AG08396 (cell line): ENCODE measurements at places on chromosomes 11 and 22.

DNA sequence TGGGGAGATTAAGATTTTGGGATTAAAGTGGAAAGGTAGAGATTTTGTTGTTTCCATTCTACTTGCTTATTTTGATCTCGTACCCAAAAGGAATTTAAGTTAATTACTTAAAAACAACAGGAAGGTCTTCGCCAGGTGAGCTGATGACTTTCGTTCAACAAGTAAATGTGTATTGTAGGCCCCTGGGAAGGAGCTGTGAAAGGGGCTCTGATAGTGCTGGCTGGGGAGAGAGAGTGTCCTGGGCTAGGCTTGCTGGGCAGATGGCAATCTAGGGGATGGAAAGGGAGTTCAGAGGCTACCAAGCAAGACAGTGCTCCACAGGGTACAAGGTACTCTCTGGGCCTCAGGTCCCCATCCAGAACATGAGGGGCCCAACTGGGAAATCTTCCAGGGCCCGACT, 189.4 kb downstream of the CEP164 start:
- no peak for DNase-seq

GRCh38 chr22:42632096-42632495, 8.3 kb downstream of the ATP5MGL start:
- DNase-seq = no peak

GRCh38 chr11:75547617-75548058, 14.4 kb upstream of the SERPINH1 start:
- peak; percentile 87 for DNase-seq

DNA sequence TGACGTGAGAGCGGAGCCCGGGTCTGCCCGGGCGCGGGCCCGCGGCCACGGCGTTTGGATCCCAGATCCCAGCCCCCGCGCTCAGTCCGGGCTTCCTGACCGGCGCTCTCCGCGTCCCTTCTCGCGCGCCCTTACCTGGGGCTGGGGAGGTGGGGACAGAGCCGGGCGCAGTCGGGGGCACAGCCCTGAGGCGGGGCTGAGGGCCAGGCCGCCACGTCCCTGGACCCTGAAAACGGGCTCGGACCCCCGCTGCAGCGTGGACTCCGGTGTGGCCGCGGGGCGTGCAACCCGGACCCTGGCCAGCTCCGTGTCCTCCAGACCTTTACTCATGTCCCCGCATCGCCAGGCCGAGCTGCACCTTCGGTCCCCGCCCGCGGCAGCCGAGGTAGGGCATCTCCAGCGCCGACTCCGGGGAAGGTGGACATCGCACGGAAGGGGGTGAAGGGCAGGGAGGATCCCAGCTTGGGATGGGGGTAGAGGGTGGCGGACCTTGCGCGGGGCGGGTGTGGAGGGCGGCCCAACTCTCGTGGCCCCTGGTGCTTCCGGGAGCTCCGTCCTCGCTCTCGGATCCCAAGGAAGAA, 9.9 kb upstream of the AIFM3 start:
- DNase-seq = peak; percentile 59

DNA sequence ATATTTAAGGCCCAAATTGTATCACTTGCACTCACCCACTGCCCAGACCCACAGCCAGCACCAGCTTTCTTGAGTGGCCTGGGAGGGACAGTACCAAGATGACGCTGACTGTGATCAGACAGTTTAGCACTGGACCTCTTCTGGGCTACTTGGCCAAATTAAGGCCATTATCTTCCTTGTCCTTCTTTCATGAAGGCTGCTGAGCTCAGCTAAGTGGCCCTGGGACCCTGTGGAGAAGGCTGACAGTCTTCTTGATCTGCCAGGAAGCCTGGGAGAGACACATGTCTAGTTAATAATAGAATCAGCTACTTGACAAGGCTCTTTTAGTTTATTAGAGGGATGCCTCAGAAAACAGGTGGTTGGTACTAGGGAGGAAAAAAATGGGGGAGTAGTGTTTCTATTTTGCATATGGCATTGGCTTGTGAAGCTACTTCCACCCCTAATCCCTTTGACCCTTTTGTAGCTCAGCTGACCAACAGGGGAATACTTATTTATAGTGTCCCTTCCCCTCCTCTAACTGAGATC, 127.9 kb upstream of the NTM start:
- no peak for DNase-seq

- peak; percentile 92 for DNase-seq
These were observed 922 bp upstream of the CSNK1E start for GRCh38 chr22:38317995-38318715.

DNA sequence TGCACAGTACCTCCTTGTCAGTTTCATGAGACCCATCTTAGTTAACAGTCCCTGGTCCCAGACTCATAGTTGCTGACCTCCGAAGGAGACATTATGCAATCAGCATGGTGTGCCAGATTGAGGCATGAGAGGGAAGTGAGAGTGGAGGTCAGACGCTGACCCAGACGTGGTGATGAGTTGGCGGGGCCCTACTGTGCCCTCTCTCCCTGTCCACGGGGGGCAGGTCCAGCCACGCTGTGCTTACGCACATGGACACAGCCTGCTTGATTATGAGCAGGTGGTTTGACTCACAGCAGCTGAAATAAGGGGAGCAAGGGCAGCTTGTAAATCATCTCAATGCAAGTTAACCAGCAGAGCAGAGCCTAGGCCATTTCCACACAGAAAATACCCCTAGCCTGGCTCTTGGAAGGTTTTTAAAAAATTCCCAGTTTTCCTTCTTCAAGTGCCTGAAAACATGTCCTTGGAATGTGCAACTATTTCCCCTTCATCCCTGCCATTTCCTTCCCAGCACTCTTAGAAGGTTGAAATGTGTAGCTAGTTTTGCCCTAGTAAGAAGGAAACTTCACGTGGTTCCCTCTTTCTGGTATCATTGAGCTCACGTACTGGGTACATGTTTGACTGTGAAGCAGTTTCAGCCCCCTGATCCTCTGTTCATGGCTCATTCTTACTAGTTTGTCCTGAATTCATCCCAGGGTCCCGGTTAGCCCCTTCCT, 122.6 kb upstream of the SORL1-AS1 start:
- peak; percentile 12 for DNase-seq

- no peak for DNase-seq
These were observed 14.8 kb downstream of the TAB1 start for GRCh38 chr22:39414377-39414776.

DNA sequence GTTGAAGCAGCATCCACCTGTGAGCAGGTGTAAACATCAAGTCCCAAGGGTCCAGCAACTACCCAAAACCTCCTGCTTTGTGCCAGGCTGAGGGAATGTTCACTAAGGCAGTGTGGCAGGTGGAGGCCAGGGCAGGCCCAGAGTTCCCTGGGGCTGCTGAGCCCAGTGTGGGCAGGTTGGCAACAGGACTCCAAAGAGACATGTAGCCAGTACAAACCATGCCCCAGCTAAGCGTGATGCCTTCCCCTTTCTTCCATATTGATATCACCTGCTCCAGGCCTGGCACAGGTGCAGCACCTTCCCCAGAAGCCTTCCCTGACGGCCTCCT, 30.0 kb upstream of the SCUBE2 start:
- DNase-seq = no peak

DNA sequence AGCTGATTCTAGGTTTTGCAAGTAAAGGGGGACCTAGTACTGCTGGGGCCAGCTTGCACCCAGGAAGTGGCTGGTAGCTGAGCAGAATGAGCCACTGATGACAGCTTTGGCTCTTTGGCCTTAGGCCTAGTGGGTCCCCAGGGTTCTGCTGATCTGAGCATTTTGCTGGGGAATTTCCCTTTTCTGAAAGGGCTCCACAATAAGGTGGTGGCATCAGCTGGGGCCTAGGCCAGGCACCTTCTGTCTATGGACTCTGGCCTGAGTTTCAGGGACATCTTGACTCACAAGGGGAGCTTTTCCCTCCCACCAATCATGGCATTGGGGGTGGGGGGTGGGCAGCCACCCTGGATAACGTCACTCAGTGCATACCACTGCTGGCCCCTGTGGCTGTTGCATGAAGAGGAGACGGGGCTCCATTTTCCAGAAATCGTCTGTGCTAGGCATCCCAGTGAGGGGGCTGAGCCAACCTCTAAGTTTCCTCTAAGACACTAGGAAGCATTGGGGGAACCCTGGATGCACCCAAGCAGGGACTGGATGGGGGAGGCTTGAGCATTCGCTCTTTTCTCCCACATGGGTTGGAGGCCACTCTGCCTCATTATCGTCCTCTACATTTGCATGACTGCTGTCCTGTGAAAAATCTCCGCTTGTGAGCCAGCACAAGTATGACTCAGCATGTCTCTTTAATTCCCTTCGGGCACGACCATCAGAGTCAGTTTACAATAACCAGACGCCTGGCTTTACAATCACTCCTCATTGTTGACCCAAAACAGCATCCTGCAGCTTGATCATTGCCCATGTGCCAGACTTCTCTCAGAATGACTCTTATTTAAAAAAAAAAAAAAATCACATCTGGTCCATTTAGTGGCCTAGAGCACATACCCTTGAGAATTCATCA, 145.0 kb upstream of the THY1 start:
- DNase-seq = peak; percentile 67

DNA sequence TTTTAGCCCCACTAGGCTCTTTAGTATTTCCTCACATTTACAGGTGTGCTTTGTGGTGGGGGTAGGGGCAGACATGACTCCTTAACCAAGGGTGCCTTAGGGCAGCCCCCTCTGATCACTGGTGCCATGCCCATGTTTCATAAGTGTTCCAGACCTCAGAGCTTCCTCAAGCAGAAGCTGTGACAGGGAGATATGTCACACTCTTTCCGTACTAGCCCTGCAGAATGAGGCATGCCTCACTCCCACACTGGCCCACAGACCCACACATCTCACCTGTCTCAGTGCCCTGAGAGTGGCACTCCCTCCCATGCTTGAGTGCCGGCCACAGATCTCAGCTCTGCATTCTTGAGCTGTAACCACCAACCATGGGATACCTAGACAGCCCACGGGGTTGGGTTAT, 22.9 kb upstream of the OR56B4 start:
- no peak for DNase-seq

DNA sequence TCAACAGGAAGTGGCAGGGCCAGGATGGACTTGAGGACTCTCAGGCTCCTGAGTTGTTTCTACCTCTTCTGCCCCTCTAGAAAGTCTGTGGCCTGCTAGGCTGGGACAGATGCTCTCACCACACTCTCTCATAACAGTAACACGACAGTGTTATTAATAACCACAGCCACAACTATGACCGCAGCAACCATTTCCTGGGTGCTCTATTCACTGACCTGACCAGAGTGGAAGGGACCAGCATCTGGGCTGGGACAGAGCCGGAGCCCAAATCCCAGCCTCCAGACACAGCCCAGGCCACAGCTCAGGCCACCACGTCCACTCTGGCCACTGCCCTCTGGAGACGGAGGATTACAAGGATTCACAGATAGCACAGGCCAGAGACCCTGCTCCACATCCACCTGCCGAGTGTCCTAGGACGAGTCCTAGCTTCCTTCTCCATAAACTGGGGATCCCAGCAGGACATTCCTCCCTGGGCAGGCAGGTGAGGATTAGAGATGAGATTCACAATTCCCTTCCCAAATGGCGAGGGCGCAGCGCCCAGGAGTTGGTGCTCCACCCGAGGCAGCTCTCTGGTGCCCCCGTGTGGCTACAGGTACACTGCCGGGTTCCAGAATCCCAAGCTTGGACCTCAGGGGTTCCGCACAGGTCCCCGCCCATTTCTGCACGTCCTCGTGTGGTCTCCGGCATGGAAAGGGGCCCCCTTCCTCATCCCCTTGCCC, 7.1 kb downstream of the PNPLA5 start:
- peak; percentile 84 for DNase-seq

GRCh38 chr11:113778111-113778910, 1.3 kb upstream of the CLDN25 start:
- peak; percentile 43 for DNase-seq

DNA sequence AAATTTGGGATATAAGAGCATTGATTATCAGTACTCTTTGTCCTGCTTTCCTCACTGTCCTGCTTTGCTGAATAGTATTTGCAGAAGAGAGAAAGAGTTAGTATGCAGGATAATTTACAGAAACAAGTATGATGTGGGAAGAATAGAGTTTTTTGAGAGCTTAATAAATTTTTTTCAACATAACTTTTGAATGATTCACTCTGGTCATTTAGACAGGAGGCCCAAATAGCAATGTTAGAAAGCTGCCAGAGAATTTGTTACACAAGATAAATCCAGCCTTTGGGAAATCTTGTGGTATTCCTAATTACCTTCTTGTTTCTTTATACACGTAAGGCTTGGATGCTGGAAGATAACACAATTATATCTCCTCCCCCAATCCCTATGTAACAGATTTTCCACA, 484.6 kb downstream of the CNTN5 start:
- DNase-seq = peak; percentile 26

- no peak for DNase-seq
These were observed 74.6 kb upstream of the CREB3L1 start for GRCh38 chr11:46202696-46203391.

DNA sequence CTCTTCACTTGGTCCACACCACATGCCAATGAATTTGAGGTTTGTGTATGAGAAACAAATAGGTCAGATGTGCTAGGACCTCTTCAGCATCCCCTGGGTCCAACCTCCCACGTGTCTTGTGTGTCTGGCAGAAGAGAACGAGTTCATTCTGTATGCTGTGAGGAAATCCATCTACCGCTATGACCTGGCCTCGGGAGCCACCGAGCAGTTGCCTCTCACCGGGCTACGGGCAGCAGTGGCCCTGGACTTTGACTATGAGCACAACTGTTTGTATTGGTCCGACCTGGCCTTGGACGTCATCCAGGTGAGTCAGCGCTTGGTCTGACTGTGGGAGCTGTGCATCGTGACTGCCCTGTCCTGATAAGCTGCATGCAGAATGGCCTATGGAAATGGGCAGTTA, 101.0 kb upstream of the SORL1-AS1 start:
- DNase-seq = no peak

DNA sequence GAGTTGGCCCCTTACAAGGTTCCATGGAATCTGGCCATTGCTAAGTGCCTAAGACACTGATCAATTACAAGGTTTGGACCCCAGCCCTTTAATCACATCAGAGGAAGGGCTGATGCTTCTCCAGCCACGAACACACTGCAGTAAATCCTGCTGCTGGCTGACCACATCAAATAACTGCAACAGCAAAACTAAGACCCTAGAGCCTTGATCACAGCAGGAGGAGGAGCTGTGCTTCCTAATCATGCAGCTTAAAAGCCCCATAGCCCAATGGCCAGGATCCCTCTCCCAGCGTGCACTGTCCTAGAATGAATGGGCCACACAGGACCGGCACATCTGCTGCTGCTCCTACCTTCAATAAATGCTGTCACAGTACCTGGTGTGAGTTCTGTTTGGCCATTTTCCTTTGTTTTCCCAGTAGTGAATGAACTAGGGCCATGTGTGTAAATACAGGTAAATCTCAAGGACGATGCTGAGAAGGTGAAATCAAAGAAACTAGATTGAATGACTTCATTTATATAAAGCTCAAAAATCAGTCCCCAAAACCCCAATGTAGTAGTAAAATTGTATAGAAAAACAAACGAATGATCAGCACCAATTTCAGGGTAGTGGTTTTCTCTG, 12.7 kb downstream of the ZP1 start:
- DNase-seq = no peak

GRCh38 chr11:83127310-83127637, 29.7 kb upstream of the PCF11 start:
- DNase-seq = no peak

- DNase-seq = peak; percentile 77
These were observed 196.9 kb downstream of the SNX19 start for GRCh38 chr11:130719220-130719915.

GRCh38 chr22:38215156-38216038, 13.6 kb downstream of the MAFF start:
- DNase-seq = no peak
